ENCODE measurements at places on chromosomes 4 and X. TPM values are rescaled to one million over a fixed set of nuclear protein-coding genes. Genes with fewer than 3 reads are reported as not detected.

The CXCR3 gene
- total RNA-seq, result 35.2 TPM

The CXCL11 gene
- not detected for total RNA-seq

The MAGEB2 gene
- not detected for total RNA-seq

The PLXNA3 gene
- total RNA-seq, result 55.9 TPM

The CLTRN gene
- 0.33 TPM for total RNA-seq

The CHRNA9 gene
- not detected for total RNA-seq

The PF4V1 gene
- not detected for total RNA-seq

- no peaks in the 10 kb centered on the region for H3K36me3 ChIP-seq
- H3K4me3 ChIP-seq, result no peak overlapping the region
- no peak for DNase-seq
- no peaks in the 10 kb centered on the region for H3K27me3 ChIP-seq
- H3K27ac ChIP-seq, result no peak overlapping the region
These were observed 271.1 kb upstream of the ZFP42 start for GRCh38 chr4:187724456-187724855.

DNA sequence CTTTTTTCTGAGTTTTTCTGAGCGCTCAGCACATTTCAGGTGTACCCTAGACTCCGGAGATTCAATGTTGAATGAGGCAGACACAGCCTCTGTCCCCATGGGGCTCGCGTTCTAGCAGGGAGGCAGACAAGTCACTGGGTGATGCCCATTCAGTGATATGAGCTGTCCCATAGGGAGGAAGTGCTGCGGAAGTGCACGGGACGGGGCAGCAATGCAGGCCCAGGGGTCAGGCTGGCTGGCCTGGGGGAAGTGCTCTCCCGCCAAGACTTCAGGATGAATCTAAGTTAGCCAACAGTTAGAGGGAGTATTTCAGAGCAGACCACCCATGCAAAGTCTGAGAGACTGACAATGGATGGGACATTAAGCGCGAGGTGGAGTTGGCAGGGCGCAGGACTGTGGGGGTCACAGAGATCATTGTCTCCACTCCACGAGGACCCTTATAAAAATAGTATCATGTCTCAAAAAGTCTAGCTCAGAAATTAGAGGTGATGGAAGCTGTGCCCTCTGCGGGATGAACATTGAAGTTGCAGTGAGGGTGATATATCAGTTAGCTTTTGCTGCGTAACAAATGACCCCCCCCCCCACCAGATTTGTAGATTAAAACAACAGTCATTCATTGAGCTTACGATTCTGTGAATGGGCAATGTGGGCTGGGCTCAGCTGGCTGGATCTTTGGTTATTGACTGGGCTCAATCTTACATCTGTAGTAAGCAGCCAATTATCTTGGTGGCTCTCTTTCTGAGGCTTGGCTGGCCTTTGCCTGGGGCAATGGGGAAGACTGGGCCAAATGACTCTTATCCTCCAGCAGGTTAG, 16.4 kb downstream of the PSAPL1 start:
- no peaks in the 10 kb centered on the region for H3K4me1 ChIP-seq
- no peak overlapping the region for H3K27ac ChIP-seq
- DNase-seq, result no peak
- H3K27me3 ChIP-seq, result peaks cover 4% of the 10 kb centered on the region
- H3K36me3 ChIP-seq, result no peaks in the 10 kb centered on the region

DNA sequence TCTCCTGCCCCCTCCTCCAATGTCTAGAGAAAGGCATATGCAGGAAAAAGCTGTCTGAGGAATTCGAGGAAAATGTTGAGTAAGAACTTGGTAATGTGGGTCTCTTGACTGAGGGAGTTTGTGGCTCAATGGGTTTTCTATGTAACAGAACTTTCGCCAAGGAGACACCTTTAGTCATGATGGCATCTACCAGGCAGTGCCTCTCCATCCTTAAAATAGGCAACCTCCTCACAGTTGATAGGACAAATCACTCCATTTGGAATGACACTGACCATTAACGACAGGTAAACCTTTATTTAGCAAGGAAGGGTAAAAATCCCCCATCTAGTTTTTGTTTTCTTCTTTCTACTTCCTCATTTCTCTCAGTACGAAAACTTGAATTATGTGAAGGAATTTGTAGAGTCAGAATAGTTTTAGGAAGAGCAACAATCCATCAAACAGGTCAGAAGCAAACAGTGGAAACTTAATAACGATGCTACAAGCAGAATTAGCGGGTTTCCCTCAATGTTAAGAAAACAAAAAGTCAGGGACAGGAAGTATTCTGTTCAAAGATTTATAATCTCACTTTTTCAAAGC, 2.7 kb downstream of the GSX2 start:
- no peak for DNase-seq
- no peak overlapping the region for H3K4me3 ChIP-seq
- peaks cover 82% of the 10 kb centered on the region for H3K27me3 ChIP-seq
- no peaks in the 10 kb centered on the region for H3K36me3 ChIP-seq
- peaks cover 32% of the 10 kb centered on the region for H3K4me1 ChIP-seq
- H3K27ac ChIP-seq, result no peak overlapping the region

DNA sequence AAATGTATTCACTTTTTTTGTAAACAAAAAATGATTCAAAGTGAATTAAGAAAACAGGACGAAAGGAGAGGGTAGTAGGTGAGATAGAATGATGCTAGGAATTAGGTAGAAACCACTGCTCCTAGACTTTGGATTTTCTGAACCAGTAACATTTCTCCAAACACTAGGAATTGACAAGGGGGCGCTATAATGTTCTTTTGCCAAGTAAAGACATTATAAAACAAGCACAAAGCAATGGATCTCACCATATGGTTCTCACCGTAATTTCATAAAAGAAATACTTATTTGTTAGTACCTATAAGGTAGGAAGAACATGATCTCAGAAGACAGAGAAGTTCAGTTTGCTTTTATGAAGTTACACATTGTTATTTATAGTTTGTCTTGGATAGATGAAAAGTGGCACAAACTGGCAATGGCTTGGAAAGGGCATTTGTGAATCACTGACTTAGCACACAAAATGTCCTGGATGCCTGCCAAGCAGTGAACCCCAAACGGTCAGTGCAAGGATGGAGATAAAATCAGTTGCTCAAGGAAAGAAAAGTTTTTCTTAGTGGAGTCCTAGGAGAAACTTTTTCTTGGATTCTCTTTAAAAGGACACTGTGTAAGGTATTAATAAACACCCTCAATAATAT, 8.1 kb upstream of the TBC1D1 start:
- H3K27me3 ChIP-seq, result peaks cover 13% of the 10 kb centered on the region
- no peak overlapping the region for H3K27ac ChIP-seq
- DNase-seq, result no peak
- H3K4me1 ChIP-seq, result peaks cover 17% of the 10 kb centered on the region
- H3K4me3 ChIP-seq, result no peak overlapping the region
- H3K36me3 ChIP-seq, result no peaks in the 10 kb centered on the region

- no peaks in the 10 kb centered on the region for H3K27me3 ChIP-seq
- H3K4me1 ChIP-seq, result no peaks in the 10 kb centered on the region
- H3K36me3 ChIP-seq, result no peaks in the 10 kb centered on the region
- H3K27ac ChIP-seq, result no peak overlapping the region
- H3K4me3 ChIP-seq, result no peak overlapping the region
- DNase-seq, result no peak
These were observed 119.4 kb downstream of the LUZP4 start for GRCh38 chrX:115408771-115409400.

DNA sequence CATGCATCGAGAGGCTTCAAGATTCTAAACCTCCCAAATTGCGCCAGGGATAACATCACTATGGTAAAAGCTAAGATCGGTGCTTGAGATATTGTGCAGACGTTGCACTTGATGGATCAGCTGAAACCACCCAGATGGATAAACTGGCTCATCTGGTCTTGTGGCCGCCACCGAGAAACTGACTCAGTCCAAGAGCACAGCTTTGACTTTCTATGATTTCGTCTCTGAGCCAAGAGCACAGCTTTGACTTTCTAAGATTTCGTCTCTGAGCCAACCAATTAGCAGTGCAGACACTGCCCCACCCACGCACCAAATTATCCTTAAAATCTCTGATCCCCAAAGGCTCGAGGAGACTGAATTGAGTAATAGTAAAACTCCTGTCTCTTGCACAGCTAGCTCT, 687.2 kb downstream of the FAM133A start:
- no peak overlapping the region for H3K4me3 ChIP-seq
- no peak for DNase-seq
- no peak overlapping the region for H3K27ac ChIP-seq
- no peaks in the 10 kb centered on the region for H3K27me3 ChIP-seq
- H3K36me3 ChIP-seq, result no peaks in the 10 kb centered on the region

- no peaks in the 10 kb centered on the region for H3K27me3 ChIP-seq
- DNase-seq, result peak; percentile 20
- no peak overlapping the region for H3K4me3 ChIP-seq
- H3K4me1 ChIP-seq, result peaks cover 15% of the 10 kb centered on the region
These were observed 83.0 kb downstream of the MAMLD1 start for GRCh38 chrX:150446151-150446550.

GRCh38 chr4:148986951-148987350, 544.7 kb upstream of the NR3C2 start:
- H3K27me3 ChIP-seq, result no peaks in the 10 kb centered on the region
- DNase-seq, result no peak

- no peaks in the 10 kb centered on the region for H3K4me1 ChIP-seq
- no peaks in the 10 kb centered on the region for H3K27me3 ChIP-seq
- no peaks in the 10 kb centered on the region for H3K36me3 ChIP-seq
- no peak for DNase-seq
- H3K4me3 ChIP-seq, result no peak overlapping the region
These were observed 307.5 kb upstream of the ANXA10 start for GRCh38 chr4:167784826-167785225.

DNA sequence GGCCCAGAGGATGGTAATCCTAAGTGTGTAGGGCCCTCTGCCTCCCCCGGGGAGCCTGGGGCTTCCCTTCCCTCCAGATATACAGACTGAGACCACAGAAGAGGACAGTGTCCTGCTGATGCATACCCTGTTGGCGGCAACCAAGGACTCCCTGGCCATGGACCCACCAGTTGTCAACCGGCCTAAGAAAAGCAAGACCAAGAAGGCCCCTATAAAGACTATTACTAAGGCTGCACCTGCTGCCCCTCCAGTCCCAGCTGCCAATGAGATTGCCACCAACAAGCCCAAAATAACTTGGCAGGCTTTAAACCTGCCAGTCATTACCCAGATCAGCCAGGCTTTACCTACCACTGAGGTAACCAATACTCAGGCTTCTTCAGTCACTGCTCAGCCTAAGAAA, 1.9 kb downstream of the TRO start:
- H3K27me3 ChIP-seq, result peaks cover 8% of the 10 kb centered on the region
- DNase-seq, result no peak
- no peak overlapping the region for H3K27ac ChIP-seq
- H3K4me3 ChIP-seq, result peak overlapping the region; percentile 94
- H3K36me3 ChIP-seq, result no peaks in the 10 kb centered on the region

- H3K27ac ChIP-seq, result no peak overlapping the region
- H3K27me3 ChIP-seq, result no peaks in the 10 kb centered on the region
- peaks cover 32% of the 10 kb centered on the region for H3K4me1 ChIP-seq
- H3K4me3 ChIP-seq, result no peak overlapping the region
These were observed 6.8 kb downstream of the STAP1 start for GRCh38 chr4:67565284-67565683.

DNA sequence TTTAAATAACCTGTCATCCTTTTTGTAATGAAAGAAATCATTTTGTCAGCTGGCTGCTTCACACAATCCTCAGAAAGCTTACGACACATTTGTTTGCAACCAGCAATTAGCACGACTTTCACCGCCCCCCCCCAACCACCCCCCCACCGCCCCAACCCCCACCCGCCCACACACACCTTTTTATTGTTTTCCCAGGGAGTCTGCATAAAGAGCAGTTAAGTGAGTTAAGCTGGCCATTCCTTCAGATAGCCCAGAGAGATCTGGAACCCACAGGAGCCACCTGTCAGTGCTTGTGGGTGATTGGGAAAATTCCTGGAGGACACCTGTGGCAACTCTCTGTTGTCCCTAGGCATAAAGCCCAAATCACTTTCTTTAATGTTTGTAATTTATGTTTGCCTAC, 175.7 kb upstream of the FMR1 start:
- H3K4me3 ChIP-seq, result no peak overlapping the region
- H3K4me1 ChIP-seq, result peaks cover 27% of the 10 kb centered on the region
- H3K36me3 ChIP-seq, result peaks cover 3% of the 10 kb centered on the region
- no peak for DNase-seq
- peaks cover 3% of the 10 kb centered on the region for H3K27me3 ChIP-seq
- H3K27ac ChIP-seq, result no peak overlapping the region

DNA sequence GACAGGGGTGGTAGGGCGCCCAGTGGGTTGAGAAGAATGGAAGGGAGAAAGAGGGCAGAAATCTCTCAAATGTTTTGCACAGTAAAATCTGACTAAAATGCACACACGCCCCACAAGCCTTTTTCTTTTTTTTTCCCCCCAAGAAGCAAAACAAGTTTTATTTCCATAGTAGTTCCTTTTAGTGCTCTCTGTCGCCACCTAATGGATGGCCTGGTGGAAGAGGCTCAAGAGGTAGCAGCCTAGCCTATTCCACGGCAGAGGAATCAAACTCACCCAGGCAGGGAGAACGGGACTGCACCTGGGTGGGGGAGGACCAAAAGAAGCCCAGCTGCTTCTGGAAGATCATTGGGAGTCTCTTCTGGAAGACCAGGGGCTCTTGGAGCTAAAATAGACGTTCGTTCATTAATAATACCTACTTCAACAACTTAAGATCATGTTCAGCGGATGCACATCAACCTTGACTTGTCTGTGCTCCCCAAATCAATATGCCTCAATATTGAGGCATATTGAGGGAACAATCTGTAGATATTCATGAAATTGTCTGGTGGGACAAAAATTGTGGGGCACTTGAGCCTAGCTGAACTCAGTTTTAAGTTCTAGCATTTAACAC, 31.6 kb upstream of the IRAK1 start:
- peaks cover 17% of the 10 kb centered on the region for H3K4me1 ChIP-seq
- H3K4me3 ChIP-seq, result no peak overlapping the region
- peak; percentile 89 for DNase-seq
- no peaks in the 10 kb centered on the region for H3K27me3 ChIP-seq
- H3K27ac ChIP-seq, result peak overlapping the region; percentile 65
- peaks cover 34% of the 10 kb centered on the region for H3K36me3 ChIP-seq

DNA sequence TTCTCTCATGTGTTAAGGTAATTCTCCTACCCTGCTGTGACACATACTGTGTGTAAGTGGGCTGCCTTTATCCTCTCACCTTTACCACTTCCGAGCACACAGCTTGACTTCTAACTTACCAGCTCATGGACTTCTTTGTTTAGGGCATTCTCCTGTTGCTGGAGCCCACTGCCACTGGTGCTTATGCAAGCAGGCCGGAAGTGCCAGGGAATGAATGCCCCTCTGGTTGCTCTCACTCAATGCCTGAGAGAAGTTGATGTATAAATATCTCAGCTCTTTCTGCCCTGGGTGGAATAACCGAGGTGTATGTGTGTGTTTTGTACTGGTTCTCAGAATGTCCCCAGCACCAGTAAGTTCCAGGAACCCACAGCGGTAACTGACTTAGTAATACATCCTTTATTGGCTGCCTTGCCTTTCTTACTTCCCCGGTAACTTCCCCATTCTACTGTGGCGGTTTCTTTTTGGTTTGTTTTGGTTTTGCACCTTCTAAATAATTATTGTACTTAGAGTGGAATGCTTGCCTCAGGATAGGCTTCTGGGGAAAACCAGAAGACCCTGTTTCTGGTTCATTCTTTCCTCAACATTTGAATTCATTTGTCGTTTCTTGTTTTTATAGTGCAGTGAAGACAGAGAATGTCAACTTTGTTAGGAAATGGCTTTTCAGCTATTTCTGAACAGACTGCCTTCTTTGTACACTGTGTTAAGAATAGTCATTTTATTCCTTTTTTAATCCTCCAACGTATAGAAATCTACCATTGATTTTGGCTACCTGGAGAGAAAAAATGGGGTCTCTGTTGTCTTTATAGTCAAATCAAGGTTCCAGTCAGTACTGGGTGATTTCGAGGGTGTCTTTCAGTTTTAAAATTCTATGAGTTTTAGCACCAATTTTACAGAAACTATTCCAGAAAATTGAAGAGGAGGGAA, 45.4 kb downstream of the CXorf58 start:
- H3K27ac ChIP-seq, result peak overlapping the region; percentile 97
- no peaks in the 10 kb centered on the region for H3K27me3 ChIP-seq
- H3K4me1 ChIP-seq, result peaks cover 12% of the 10 kb centered on the region
- peak overlapping the region; percentile 89 for H3K4me3 ChIP-seq
